ENCODE measurements at places on chromosomes 4 and X. TPM values are rescaled to one million over a fixed set of nuclear protein-coding genes. Genes with fewer than 3 reads are reported as not detected.

The TRIM61 gene
- 0.47 TPM for total RNA-seq

The ASMT gene
- 0.50 TPM for total RNA-seq

The VEGFD gene
- total RNA-seq = not detected

The IL2 gene
- total RNA-seq = 3.7 TPM

The PDCL2 gene
- total RNA-seq = not detected

The HTN3 gene
- total RNA-seq = not detected

GRCh38 chr4:150938417-150938816, 76.7 kb downstream of the LRBA start:
- DNase-seq = no peak

GRCh38 chrX:36861601-36862000, 146.6 kb upstream of the FAM47C start:
- no peak for DNase-seq

- no peak for DNase-seq
Observed at GRCh38 chrX:119376312-119376711, 22.8 kb upstream of the SLC25A43 start.

- no peak for DNase-seq
Observed at GRCh38 chrX:130081421-130082045, 28.8 kb downstream of the ELF4 start.

DNA sequence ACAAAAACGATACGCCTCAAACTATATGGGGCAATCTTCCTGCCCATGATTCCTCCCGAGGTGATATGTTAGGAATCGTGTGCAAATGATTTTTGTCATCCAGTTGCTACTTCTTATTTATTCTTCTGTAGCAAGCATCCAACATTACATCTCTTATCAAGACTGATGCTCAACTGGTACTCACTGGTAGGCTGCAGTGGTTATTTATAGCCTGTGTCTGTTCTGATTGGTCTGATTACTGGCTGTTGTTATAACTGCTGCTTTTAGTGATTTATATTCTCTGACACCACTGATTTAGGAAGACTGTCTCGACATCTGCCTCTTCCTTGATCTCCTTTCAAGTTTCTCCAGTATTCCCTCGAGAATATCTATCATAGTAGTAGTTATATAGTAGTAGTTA, 165.8 kb downstream of the LARP7 start:
- no peak for DNase-seq

GRCh38 chr4:86302251-86302650, 57.6 kb downstream of the MAPK10 start:
- no peak for DNase-seq

- no peak for DNase-seq
Observed at GRCh38 chrX:29726811-29727210, 488.6 kb upstream of the MAGEB2 start.

DNA sequence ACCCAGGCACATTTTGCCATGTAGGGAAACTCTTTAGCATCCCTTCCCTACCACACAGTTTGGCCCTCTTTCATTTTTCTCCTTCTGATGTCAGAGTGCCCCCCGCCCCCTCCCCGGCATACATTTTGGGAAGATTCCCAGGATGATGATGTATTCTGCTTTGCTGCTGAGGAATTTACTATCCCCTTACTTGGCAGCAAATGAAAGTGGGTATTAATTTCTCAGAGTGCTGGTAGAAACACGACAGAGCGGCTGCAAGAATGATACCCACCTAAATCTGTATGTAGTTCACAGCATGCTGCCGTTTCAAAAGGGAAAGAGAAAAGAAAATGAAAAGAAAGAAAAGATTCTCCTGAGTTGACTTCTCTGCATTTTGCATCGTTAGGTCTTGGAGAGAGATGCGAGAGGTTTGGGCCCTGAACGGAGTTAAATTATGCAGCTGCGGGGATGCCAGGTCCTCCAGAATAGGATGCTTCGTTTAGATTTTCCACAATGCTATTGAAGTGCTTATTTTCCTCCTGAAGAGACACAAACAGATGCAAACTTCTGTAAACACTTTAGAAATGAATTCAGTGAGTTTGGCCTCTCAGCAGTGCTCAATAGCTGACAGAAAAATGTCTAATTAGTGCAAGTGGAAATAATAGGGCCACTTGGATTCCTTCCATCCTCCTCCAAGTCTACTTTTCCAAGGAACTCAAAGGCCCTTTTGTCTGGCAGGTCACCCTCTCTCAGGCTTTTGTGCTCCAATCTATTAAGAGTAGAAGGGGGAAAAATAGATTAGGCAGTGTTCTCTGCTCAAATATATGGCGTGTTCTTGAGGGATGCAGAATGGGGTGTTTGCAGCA, 106.2 kb downstream of the ALPK1 start:
- DNase-seq = no peak

DNA sequence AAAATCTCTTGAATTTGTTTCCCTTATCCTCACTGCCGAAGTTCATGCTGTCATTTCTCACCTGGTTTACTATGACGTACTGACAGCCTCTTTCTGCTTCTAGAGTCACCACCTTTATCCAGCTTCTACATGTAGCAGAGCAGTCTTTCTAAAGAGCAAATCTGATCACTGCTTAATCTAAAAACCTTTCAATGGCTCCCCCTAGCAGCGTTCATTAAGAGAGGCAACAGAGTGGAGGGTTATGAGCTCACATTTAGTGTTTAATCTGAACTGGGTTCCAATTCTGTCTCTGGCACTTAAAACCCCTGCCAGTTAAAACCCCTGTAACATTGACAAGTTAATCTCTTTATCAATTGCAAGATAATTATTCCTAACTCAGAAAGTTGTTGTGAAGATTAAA, 4.4 kb downstream of the RBPJ start:
- no peak for DNase-seq

- DNase-seq = no peak
Observed at GRCh38 chr4:14867847-14868246, 134.4 kb upstream of the CPEB2 start.

GRCh38 chr4:41538017-41538733, at the start of gene LIMCH1:
TSS of gene LIMCH1 (plus strand) at chr4:41538157. CDS start at chr4:41605996, 67,839 bp downstream.
- DNase-seq = no peak

DNA sequence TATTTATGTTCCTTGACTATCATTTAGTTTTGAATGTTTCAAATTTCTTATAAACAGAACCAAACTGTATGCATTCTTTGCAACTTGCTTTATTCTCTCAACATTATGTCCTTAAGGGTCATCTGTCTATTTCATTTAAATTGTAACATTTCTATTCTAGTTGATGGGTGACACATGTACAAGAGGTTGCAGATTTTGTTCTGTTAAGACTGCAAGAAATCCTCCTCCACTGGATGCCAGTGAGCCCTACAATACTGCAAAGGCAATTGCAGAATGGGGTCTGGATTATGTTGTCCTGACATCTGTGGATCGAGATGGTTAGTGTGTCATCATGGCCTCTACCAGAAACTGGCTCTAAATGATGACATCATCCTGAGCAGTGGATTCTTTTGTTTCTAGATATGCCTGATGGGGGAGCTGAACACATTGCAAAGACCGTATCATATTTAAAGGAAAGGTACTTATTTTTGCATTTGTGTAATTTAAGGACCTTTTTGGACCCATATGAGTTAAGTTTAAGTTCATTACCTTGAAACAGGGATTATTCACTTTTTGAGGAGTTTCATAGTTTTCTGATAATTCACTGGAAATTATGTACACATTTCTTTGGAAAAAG, 6.1 kb downstream of the LIAS start:
- no peak for DNase-seq

GRCh38 chr4:52234561-52235440, 183.7 kb downstream of the SPATA18 start:
- no peak for DNase-seq

DNA sequence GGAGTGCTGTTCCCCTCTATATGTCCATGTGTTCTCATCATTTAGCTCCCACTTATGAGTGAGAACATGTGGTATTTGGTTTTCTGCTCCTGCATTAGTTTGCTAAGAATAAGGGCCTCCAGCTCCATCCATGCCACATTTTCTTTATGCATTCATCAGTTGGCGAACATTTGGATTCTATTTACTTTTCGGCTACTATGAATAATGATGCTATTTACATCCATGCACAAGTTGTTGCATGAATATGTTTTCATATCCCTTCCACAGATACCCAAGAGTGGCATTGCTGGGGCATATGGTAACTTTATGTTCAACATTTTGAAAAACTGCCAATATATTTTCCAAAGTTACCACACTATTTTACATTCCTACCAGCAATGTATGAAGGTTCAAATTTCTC, 13.8 kb upstream of the DDX53 start:
- no peak for DNase-seq

DNA sequence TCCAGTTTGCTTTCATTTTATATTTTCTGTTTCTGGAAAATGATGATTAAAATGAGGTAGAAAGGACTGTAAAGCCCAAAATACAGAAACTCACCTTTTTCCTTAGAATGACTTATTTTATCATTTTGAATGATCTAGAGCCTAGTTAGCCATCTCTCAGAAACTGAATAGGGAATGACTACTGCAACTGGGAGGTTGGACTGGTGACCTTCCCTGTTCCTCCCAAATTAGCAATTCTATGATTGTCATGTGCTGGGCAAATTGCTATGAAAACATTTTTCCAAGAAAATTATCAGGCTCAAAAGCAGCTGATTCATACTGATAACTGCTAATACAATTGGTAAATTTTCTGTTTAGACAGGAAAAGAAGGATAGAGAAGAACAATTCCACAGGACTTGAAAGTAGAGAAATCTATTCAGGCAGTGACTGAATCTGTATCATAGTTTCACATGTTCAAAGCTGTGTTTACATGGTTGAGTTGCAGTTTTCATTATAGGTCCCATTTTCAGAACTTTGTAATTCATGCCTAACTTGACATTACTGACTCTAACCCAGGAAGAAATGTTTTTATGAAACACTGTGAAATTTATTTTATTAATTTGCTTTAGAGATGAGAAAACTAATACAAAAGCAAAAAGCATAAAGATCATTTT, 43.4 kb upstream of the SEC24B start:
- DNase-seq = no peak

DNA sequence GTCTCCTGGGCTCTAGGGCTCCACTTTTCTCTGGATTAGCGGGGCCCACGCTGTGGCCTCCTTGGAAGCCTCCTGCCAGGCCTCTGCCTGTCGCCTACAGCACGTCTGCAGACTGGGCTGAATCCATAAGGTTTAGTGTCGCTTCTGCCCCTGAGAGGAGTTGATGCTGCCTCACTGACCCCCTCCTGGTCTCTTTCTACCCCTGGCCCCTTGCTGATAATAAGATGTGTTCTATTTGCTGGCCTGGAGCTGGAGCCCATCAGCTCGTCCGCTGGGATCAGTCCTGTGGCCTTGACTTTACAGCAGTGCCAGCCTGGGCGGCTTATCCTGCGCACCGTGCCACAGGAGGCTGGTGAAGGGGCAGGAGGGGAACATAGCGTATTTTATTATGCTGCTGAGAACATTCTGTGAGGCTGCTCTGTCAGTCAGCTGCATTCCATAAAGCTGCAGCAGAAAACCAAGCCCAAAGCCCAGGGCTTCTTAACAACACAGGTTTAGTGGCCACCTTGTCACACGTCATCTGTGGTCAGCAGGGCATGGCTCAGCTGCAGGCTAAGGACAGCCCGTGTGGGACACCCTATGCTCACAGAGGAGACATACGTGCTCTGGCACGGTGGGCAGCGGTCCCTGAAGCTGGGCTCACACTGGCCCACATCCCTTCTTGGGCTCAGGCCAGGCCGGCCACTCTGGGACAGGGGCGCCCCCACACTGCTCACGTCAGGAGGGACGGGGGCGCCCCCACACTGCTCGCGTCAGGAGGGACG, 29.3 kb upstream of the HGFAC start:
- DNase-seq = no peak

DNA sequence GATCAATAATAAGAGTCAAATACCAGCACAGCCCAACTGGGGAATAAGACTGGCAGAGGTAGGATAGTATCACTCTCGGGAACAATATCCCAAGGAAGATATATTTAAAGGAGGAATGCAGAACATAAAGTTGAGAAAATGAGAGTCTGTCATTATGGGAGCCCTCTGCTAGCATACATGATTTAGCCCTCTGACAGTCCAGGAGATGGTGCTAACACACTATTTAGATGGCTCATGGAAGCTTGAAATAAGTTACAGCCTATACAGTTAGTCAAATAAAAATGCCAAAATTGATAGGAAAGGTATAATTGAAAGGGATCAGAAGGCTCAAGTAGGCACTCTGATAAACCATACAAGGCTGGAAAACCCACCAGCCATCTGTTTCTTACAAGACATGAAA, 201.0 kb upstream of the NEIL3 start:
- no peak for DNase-seq

- DNase-seq = no peak
Observed at GRCh38 chr4:169690787-169691186, 67.0 kb downstream of the HPF1 start.

GRCh38 chrX:46260499-46260898, 284.7 kb downstream of the ZNF674 start:
- no peak for DNase-seq

DNA sequence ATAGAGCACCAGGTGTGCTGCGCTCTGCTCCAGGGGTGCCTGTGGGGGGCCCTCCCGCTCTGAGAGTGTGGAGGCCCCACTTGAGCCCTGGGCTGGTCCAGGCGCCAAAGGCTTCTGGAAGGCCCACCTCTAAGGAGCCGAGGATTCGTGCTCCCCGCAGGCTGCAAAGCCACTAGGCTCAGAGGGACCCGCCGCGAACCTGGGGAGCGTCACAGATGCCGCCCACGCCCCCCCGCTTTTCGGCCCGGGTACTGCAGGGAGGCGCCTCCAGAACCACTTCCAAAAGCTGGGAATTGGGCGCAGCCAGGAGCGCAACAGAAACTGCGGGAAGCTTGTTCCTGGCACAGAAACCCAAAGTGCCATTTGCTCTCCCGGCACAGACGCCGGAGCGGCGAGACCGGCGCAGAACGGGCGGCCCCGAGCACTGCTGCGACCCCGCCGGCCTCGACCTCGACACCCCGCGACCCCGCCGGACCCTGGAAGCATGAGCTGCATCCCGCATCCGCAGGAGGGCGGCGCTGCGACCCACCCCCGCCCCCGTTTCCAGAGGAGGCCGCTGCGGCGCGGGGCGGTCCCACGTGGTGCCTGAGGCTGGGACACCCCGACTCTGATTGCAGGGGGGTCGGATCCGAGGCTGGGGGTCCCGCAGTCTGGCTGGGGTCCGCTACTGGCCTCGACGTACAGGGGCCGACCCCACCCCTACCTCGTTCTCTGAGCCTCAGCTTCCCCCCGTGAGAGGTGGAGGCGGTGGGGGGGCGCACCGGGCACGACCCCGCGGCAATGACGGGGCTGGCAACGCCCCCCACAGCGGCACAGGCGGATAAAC, 30.8 kb downstream of the CPLX1 start:
- DNase-seq = no peak

DNA sequence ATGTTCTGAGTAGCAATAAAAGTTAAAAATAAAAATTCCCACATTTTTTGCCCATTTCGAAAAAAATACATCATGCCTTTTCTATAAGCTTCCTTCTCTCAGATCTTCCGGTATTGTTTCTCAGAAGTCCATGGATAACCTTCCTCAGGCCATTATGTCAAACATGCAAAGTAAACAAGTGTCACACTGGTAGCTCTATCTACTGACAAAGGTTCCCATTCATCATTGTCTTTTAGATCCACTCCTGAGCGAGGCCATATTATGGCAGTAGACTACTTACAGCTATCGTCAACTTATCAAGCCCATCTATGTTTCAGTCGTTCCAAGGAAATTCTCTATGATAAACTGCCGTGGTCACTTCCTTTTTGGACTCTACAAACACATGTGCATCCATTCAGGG, 1068.2 kb downstream of the GLUD2 start:
- no peak for DNase-seq

GRCh38 chrX:31588355-31588754, 516.5 kb upstream of the FTHL17 start:
- no peak for DNase-seq

Measured in CD4-positive, alpha-beta T cell (primary cell).